ENCODE measurements at places on chromosomes 7 and 10. TPM values are rescaled to one million over a fixed set of nuclear protein-coding genes. Genes with fewer than 3 reads are reported as not detected.
A peak's percentile ranks its signal among the peaks of the same experiment; 100 is the strongest.

DNA sequence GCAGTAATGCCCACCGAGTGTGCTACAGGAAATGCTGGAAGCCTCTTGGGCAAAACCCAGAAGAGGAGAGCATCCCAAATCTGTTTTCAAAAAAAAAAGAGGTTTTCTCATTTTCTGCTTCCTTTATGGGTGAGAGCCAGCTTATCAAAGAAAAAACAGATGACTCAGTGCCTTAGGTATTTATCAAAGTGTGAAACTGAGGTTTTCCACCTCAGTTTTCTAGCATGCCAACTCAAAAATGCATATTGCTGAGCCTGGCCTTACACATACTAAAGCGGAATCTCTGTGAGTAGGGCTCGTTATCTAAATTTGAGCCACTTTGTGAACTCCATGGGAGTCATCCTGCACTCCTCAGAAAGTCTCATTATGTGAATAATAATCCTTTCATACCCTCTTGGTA lies 705.1 kb downstream of the SUGCT start:
- no peak for DNase-seq

GRCh38 chr10:99832439-99832838 lies 50.0 kb downstream of the ABCC2 start:
- DNase-seq: no peak

GRCh38 chr10:110337906-110338305 lies 33.2 kb upstream of the SMNDC1 start:
- DNase-seq: no peak

DNA sequence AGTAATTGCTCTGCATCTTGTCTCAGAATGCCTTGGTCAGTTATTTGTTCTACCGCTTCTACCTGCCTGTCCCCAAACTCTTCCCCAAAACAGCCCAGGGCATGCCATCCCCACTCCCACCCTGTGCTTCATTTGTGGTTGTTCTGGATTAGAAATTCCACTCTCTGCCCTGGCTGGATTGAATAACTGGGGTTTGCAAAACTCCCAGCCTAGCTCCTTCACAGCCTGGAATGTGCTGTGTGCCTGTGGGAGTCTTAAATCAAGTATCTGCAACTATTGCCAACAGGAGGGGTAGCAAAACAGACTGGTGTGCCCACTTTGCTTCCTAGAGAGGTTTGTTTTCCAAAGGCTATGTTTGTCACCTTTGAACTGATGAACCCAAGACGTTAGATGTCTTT lies 24.2 kb downstream of the TSPAN15 start:
- DNase-seq: no peak

DNA sequence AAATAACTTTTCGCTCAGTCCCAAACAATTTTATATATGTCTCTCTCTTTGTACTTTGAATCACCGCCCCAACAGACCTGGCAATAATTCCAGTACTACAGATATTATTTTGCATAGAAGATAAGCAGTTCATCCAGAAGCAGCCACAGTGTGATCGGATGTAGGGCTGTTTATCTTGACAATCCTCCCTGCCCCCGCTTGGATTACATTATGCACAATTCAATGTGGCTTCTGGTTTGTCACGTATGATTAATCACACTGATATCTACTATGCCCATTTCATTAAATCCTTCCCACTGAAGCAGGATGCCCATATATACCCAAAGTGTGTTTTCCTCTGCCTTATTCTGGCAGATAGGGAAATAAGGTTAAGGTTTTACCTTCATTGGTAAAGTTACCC lies 115.2 kb downstream of the PDE1C start:
- DNase-seq: no peak

GRCh38 chr10:87915989-87916388 lies 52.6 kb downstream of the PTEN start:
- no peak for DNase-seq

GRCh38 chr7:30771174-30771879 lies at the start of gene MINDY4:
MINDY4 (plus strand) TSS chr7:30771417; CDS start chr7:30771494, 77 bp downstream.
- DNase-seq: peak; percentile 93

DNA sequence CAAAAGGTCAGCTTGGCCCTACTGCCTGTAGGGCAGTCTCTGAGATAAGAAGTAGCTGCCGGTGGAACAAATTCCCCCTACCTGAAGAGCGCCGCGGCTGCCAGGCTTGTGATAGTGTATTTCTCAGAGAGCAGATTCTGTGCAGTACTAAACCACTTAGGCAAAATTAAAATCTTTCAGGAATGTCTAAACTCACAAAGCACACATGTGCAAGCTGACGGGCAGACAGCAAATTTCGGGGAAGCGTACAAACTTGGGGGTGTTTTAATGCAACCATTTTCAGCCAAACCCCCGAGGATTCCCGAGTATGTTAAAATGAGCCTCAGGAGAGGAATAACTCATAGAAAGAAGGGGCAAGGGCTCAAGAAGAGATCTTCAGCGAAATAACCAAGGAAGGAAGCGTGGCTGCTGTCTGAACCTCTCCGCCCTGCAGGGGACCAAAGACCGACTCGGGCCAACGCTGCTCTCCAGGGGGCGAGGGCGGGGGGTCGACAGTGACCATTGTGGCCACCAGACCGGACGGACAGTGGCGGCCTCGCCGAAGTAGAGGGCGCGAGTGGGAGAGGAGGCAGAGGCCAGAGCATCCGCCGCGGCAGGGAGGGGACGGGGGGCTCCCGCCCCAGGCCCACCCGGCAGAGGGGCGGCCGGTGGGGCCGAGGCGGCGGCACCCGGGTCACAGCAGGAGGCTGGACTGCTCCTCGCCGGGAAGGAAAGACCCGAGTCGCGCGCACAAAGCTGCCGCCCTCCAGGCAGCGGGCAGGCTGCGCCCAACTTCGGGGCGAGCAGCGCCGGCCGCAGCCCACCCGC lies 819 bp downstream of the HYCC1 start:
- peak; percentile 51 for DNase-seq

GRCh38 chr10:126646110-126646509 lies 24.4 kb downstream of the C10orf90 start:
- DNase-seq: no peak

- DNase-seq: no peak
These were observed 51.4 kb upstream of the AOAH start for GRCh38 chr7:36775676-36776075.

- DNase-seq: peak; percentile 46
These were observed 613 bp downstream of the USP6NL start for GRCh38 chr10:11610826-11611247.

- peak; percentile 60 for DNase-seq
These were observed 459 bp upstream of the FEZF1 start for GRCh38 chr7:122304996-122305421.

DNA sequence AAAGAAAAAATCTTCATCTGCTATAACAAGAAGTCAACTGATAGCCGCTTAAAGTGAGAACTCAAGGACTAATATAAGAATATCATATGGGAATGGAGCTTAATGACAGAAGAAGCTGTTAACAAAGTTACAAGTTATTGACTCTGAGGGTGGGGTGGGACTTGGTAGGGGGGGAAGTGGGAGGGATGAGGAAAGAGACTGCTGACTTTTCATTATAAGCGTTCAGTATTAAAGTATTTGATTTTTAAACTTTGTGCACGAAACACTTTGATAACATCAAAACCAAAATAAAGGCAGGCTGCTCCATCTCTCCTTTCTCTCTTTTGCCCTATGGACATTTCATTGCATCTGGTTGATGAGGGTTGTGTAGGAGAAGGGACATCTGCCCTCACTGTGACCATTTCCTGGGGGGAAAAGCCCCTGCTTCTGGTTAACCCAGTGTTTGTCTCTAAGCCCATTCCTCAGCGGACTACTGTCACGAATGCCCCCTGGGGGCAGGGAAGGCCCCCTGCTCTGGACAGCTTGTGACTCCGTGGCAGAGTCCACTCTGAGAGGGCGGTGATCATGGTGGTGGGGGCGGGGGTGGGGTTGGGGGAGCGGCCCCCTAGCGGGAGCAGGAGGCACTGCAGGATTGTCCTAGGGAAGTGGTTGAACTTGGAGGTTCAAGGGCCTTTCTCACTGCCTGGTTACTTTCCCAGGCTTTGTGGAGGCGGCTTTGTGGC lies 17.4 kb downstream of the SLC13A4 start:
- DNase-seq: peak; percentile 70

GRCh38 chr7:17600340-17600752 lies 301.9 kb downstream of the AHR start:
- peak; percentile 1 for DNase-seq

- peak; percentile 42 for DNase-seq
These were observed 24.1 kb downstream of the MINDY4 start for GRCh38 chr7:30795161-30795948.

GRCh38 chr7:83032195-83032594 lies 130.5 kb downstream of the PCLO start:
- no peak for DNase-seq

- DNase-seq: no peak
These were observed 71.8 kb downstream of the LRRN3 start for GRCh38 chr7:111162692-111163091.

GRCh38 chr10:14889318-14889717 lies 10.7 kb downstream of the SUV39H2 start:
- peak; percentile 58 for DNase-seq

DNA sequence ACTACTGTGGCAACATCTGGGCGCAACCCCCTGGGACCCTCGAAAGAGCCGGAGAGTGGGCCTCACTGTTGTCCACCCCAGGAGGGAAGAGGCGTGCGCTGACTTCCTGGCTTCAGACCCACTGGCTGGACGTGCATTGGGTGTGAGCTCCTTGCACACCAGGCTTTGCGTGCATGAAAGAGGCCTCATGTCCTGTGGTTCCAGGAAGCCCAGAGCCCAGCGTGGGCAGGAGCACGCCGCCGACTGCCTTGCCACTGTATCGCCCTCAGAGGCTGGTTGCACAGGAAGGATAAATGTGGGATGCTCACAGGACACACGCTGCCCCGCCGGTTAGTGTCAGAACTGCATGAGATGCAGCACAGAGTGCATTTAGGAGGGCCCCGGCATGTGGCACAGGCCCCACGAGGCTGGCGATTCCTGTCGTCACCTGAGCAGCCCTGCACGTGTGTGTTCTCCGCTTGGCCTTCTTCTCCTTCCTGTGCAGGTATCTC lies 8.5 kb upstream of the JAKMIP3 start:
- DNase-seq: no peak

The SPDYE2 gene
- total RNA-seq: not detected

The CALHM1 gene
- total RNA-seq: 0.93 TPM

The MKI67 gene
- 51.3 TPM for total RNA-seq

The CCDC172 gene
- 3.8 TPM for total RNA-seq

The HOXA4 gene
- not detected for total RNA-seq

The ZNF853 gene
- total RNA-seq: 9.8 TPM

The FAM237B gene
- total RNA-seq: not detected

The SEC61A2 gene
- 18.2 TPM for total RNA-seq

The CDK14 gene
- 24.0 TPM for total RNA-seq

The SFTPD gene
- 0.70 TPM for total RNA-seq

The ZNF398 gene
- 92.7 TPM for total RNA-seq

Measured in GM23338 (cell line).